ENCODE measurements at places on chromosomes 3 and 15.

DNA sequence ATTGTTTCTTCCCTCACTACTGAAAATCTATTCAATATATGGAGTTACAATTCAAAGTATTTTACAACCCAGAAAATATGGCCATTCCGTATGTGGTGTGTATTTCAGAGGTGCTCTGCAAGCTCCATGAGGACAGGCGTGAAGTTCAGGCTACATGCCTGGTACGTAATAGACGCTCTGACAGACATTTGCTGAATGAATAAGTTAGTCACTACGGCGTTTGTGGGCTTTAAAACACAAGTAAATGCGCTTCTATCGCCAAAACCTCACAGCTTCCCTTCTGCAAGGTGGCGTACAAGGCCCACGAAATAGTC lies 701 bp upstream of the TIPARP start:
- DNase-seq: no peak

DNA sequence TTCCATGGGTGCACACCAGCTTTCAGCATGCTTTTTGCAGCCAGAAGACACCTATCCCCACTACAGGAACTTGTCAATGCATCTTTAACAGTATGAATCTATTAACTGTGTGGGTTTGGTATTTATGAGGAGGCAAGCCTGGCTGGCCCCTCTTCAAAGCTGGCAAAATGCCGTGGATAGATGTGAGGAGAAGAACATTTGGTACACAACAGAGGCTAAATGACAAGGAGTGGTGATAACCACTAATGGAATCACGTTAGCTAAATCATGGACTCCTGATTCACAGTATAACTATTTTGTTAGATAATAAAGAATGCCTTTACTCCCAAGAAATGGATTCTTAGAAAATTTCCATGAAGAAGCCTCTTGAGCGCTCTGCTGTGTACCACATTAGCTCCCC lies 187.2 kb downstream of the CLSTN2 start:
- DNase-seq: no peak

DNA sequence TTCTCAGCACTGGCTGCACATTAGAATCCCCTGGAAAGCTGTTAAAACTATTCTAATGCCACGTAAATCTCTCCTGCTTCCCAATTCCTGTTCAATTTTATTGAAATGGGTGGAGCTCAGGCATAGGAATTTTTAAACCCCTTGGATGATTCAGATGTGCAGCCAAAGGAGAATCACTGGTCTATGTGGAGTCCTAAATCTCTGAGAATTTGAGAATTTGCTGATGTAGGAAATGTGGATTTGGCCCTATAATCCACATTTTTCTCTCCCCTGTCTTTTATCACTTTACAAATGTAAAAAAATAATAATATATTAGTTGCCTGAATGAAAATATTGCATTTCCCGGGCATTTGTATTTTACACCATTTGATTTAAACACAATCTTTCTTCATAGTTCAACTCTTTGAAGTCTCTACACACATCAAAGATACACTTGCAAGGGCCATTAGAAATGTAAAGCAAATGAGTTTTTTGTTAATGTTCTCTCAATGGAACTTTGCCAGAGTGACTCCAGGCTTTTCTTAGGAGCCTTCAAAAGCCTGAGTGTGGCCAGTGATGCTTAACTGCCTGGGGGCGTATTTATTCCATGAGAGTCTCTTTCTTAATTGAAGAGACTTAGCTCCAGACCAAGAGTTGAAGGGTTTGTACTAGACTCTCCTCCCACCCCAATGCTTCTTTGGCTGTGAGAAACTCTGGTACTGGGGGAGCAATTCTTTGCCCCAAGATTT lies 48.8 kb upstream of the PTX3 start:
- DNase-seq: no peak

GRCh38 chr3:195009616-195010015 lies 261.3 kb downstream of the XXYLT1 start:
- DNase-seq: no peak

DNA sequence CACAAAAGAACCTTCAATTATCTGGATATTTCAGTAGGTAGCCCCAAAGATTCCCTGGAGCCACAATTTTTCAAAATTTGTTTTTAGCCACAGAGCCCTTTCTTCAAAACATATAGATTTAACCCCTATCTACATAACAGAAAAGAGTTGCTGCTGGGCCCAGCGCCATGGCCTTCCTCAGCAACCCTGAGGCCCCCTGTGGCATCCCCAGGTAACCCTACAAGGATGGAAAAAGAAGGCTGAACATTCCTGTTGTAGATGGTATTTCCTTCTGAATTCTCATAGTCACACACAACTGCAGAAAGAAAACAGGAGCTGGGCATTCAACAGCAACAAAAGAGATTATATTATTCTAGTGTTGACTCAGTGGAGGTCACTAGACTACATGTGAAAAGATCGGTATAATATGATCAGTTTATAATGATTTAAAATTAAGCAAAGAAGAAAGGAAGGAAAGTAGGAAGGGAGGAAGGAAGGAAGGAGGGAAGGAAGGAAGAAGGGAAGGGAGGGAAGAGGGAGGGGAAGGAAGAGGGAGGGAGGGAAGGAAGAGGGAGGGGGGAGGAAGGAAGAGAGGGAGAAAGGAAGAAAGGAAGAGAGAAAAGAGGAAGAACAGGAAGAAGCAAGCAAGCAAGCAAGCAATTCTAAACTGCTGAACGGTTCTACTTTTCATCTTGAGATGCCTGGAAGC lies 342.5 kb upstream of the NR2F2 start:
- no peak for DNase-seq

GRCh38 chr15:74825866-74826265 lies 561 bp upstream of the CPLX3 start:
- DNase-seq: no peak

DNA sequence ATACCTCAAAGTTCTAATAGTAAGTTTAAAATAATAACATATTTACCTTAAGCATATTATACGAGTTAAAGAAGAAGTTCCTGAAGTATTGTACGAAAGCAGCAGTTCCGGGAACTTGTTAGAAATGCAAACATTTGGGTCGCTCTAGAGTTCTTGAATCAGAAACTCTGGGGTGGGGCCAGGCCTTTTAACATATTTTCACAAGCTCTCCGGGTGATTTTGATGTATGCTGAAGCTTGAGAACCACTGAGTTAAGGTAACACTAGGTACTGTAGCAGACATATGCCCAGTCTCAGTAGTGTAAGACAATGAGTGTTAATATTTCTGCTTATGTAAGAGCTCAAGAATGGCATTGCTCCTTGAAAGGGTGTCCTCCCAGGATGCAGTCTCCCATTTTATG lies 461.1 kb downstream of the C3orf38 start:
- DNase-seq: no peak

- DNase-seq: no peak
These were observed 42.2 kb downstream of the CMSS1 start for GRCh38 chr3:99859825-99860224.

GRCh38 chr3:16741890-16742289 lies 136.7 kb upstream of the DAZL start:
- no peak for DNase-seq

- DNase-seq: no peak
These were observed 560.5 kb downstream of the NR2F2 start for GRCh38 chr15:96891046-96891445.

- no peak for DNase-seq
These were observed 75.3 kb downstream of the SYNPR start for GRCh38 chr3:63353383-63353782.

GRCh38 chr3:198032039-198032936 lies 72.3 kb downstream of the LMLN start:
- no peak for DNase-seq

DNA sequence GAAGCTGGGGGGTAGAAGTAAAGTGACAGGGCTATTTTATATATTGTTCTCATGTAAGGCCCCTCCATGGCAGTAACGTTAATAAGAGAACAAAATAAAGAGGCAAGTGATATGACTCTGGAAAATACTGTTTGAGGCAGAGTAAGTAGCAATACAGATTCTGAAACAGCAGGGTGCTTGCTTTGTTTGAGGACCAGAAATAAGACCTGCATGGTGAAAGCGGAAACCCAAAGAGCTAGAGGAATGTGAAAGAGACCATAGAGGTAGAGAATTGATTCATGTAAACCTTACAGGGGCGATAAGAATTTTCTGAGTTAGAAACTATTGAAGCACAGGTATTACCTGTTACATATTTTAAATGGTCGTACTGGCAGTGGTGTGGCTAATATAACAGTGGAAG lies 1517.1 kb downstream of the SI start:
- no peak for DNase-seq

DNA sequence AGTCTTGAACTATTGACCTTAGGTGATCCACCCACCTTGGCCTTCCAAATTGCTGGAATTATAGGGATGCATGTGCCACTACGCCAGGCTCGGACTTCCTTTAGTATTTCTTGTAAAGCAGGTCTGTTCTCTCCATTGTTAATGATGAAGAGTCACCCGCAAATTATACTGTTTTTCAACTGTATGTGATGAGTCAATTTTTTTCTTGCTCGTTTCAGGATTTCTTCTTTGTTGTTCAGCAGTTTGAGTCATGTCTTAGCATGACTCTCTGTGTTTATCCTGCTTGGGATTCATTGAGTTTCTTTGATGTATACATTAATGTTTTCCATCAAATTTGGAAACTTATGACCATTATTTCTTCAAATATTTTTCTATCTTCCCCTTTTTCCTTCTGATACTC lies 28.9 kb downstream of the GRAMD1C start:
- no peak for DNase-seq

GRCh38 chr15:39115379-39116057 lies 465.4 kb upstream of the THBS1 start:
- no peak for DNase-seq

DNA sequence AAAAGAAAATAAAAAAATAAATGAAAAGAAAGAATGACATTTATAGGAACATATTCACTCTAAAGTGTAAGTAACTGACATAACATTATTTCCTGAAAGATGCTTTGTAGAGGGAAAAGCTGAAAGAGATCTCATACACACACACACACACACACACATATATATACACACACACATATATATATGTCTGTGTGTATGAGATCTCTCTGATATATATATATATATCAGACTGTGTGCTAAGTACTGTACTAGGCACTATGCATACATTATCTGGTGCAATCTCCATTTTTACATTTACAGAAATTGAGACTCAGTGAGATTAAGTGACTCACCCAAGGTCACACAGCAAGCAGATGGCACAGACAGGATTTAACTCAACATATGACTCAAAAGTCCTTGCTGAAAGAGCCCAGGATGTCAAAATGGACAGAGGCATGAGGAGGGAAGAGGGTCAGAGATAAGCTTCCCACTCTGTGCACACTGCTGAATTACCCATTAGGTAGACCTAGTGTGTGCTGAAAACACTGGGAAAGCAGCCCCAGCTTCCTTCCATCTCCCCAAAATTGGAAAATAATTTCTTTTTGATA lies 15.0 kb downstream of the BHLHE40 start:
- DNase-seq: no peak

DNA sequence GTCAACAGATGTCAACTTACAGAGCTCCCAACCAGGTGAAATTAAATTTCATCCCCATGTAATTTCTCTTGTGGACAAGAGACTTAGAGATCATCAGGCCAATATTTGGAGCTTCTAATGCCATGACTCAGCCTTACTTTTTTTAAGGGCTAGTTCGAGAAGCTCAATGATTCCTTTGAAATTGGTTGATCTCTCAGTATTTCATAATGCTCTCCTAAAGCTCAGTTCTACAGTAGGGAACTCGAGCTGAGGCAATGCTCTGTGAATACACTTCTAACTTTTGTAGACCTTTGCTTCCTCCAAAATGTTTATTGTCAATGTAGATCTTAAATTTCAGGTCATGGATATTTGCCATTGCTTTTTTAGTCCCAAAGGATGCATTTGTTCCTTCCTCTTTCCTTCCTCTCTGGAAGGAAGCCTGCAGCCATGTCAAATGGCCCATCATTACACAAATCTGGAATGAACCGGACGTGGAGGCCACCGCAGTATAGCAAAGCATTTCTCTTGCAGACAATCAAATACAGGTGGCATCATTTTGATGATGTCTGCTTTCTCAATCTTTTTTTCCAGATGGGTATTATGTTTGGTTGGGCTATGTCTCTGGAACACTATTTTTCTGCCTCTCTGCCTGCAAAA lies 28.3 kb downstream of the STARD5 start:
- no peak for DNase-seq

DNA sequence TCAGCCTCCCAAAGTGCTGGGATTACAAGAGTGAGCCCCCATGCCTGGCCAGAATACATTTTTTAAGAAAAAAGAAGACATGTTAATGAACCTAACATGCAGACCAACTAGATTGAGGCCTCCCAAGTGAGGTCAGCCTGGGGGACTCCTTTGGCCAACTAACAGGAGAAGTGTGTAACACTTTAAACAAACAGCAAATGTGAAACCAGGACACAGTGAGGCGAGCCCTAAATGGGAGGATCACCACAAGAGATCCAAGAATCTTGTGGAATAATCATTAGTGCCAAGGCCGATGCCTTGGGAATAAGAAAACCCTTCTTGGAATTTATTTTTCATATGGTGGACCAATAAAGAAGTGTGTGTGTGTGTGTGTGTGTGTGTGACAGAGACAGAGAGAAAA lies 73.9 kb downstream of the ATP10A start:
- no peak for DNase-seq

- no peak for DNase-seq
These were observed 29.6 kb downstream of the TSEN2 start for GRCh38 chr3:12513694-12514446.

GRCh38 chr3:185552358-185552877 lies at the start of gene LIPH:
Gene LIPH, minus strand, starts transcription at chr3:185552588. Its CDS starts 117 bp downstream, at chr3:185552471.
- no peak for DNase-seq

DNA sequence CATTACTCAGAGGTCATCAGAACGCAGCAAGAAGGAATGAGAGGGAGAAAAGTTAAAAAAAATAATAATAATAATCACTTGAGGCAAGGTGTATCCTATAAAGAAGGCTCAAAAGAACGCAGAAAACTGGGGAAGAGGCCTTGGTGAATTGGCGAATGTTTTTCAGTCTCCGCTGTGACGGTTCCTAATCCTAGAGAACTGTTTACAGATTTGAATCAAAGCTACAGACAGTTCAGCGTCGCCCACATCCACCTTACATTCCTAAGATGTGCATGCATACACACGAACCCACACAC lies 634 bp downstream of the ZMAT3 start:
- no peak for DNase-seq

- no peak for DNase-seq
These were observed 86.5 kb downstream of the MB21D2 start for GRCh38 chr3:192831111-192831644.

- DNase-seq: no peak
These were observed 976 bp upstream of the ALDH1L1 start for GRCh38 chr3:126181398-126181725.

GRCh38 chr3:55017876-55018275 lies 90.0 kb upstream of the LRTM1 start:
- no peak for DNase-seq

Measured in pons (tissue), 1 donor.